Activated CD4-positive, alpha-beta T cell treated with anti-CD3 and anti-CD28 coated beads, Interleukin-2, amount 10 ng/mL, durations not matched to agents 7 days and 5 days (primary cell): ENCODE measurements at places on chromosomes 3 and 15. TPM values are rescaled to one million over a fixed set of nuclear protein-coding genes. Genes with fewer than 3 reads are reported as not detected.

DNA sequence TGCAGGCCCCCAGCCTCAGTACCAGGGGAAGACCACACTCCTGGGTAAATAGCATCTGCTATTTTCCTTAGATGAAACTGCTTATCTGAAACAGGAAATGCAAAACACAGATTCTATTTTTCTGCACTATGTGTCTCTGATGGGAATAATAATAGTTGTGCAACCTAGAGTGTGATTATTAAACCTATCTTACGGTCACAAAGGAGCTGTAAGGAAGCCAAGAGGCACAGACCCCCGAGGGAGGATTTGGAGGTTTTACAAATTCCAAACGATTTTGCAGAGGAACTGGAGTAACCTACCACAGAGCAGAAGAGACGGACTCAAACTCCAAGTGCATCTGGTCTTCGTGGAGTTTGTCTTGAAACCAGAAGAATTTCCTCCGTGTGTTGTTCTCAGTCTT is 14.1 kb upstream of the APOD start:
- H3K4me1 ChIP-seq = no peaks in the 10 kb centered on the region
- H3K4me3 ChIP-seq = no peak overlapping the region
- no peak for DNase-seq
- H3K27ac ChIP-seq = no peak overlapping the region

DNA sequence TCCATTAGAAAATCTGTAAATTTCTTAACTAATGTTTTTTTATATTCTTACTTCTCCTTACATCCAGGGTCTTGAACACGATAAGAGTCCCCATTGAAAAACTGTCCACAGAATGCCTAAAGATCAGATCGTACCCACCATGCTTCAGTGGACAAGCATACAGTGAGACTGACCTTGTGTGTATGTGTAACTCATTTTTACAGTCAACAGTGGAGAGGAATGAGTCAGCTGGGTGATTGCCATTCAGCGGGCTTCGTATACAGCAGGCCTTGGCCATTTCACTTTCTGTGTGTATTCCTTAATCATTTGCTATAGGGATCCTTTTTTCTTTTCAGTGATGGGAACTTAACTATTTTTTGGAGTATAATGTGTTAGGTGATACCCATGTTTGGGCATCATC is 10.6 kb downstream of the PARP14 start:
- no peak for DNase-seq
- peaks cover 41% of the 10 kb centered on the region for H3K4me1 ChIP-seq
- H3K36me3 ChIP-seq = peaks cover 62% of the 10 kb centered on the region
- H3K4me3 ChIP-seq = no peak overlapping the region
- H3K27me3 ChIP-seq = no peaks in the 10 kb centered on the region

DNA sequence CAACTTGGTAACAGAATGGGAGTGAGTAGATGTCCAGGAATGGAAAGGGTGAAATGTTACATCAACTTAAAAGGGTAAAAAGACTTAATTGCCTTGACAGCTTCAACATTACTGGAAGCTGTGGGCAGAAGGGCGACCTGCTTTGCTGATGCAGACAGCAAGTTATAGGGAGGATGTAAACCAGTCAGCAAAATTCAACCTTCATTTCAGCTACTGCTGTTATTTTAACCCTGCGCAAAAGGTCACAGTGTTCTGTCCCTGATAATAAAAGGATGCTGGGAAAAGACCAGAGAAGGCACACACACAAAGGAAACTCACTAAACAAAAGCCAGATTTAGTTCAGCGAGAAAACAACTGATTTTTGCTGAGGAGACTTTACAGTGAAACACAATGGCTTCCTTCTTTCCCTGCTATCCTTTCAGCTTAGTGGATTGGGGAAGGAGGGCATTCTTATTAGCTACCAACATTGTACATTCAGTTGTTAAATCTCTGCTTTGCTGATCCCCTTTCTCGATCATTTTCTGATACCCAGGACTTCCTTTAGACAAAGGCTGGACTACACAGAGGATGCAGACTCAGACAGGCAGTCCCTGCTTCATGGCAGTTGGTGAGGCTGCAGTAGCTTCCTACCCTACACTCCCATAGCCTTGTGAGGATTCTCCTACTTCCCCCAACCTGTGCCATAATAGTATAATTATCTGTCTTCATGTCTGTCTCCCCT is 62.0 kb downstream of the P3H2 start:
- no peaks in the 10 kb centered on the region for H3K4me1 ChIP-seq
- DNase-seq = no peak
- H3K36me3 ChIP-seq = no peaks in the 10 kb centered on the region

- peaks cover 4% of the 10 kb centered on the region for H3K27me3 ChIP-seq
- peaks cover 13% of the 10 kb centered on the region for H3K36me3 ChIP-seq
- no peak overlapping the region for H3K4me3 ChIP-seq
- no peak for DNase-seq
Measured at GRCh38 chr3:128074851-128075521, 22.7 kb downstream of the SEC61A1 start.

GRCh38 chr3:126355777-126356372 is 1.3 kb downstream of the KLF15 start:
- peaks cover 45% of the 10 kb centered on the region for H3K27me3 ChIP-seq
- peak overlapping the region; percentile 73 for H3K4me3 ChIP-seq
- H3K36me3 ChIP-seq = no peaks in the 10 kb centered on the region
- DNase-seq = no peak

GRCh38 chr3:44966795-44967278 is 9.1 kb downstream of the ZDHHC3 start:
- H3K36me3 ChIP-seq = peaks cover 12% of the 10 kb centered on the region
- peak overlapping the region; percentile 23 for H3K27ac ChIP-seq
- peaks cover 66% of the 10 kb centered on the region for H3K4me1 ChIP-seq
- no peak for DNase-seq

GRCh38 chr3:151236736-151237135 is 33.7 kb upstream of the GPR171 start:
- H3K27me3 ChIP-seq = no peaks in the 10 kb centered on the region
- no peak overlapping the region for H3K4me3 ChIP-seq
- H3K4me1 ChIP-seq = no peaks in the 10 kb centered on the region
- DNase-seq = no peak
- H3K36me3 ChIP-seq = peaks cover 3% of the 10 kb centered on the region
- no peak overlapping the region for H3K27ac ChIP-seq

GRCh38 chr3:168362661-168363247 is 267.0 kb upstream of the GOLIM4 start:
- no peaks in the 10 kb centered on the region for H3K4me1 ChIP-seq
- no peak for DNase-seq
- no peak overlapping the region for H3K4me3 ChIP-seq
- no peaks in the 10 kb centered on the region for H3K36me3 ChIP-seq
- H3K27me3 ChIP-seq = no peaks in the 10 kb centered on the region

- no peaks in the 10 kb centered on the region for H3K4me1 ChIP-seq
- peaks cover 10% of the 10 kb centered on the region for H3K27me3 ChIP-seq
- H3K27ac ChIP-seq = no peak overlapping the region
- H3K36me3 ChIP-seq = no peaks in the 10 kb centered on the region
- no peak for DNase-seq
Measured at GRCh38 chr3:61315871-61316270, 64.6 kb upstream of the FHIT start.

DNA sequence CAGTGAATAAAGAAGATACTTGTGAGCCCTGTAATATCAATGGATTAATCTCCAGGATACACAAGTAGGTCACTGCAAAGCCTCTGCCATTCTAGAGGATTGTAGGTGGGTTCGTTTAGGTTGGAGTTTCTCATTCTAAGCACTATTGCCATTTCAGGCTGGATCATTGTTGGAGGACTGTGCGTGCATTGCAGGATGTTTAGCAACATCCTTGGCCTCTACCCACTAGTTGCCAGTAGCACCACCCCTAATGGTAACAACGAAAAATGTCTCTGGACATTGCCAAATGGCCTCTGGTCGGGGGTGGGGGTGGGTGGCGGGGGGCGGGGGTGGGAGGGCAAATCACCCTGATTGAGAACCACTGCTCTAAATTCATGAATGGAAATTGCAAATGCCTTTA is 4.9 kb upstream of the IFT57 start:
- H3K4me1 ChIP-seq = peaks cover 18% of the 10 kb centered on the region
- DNase-seq = no peak
- no peaks in the 10 kb centered on the region for H3K36me3 ChIP-seq
- H3K4me3 ChIP-seq = no peak overlapping the region

- no peaks in the 10 kb centered on the region for H3K4me1 ChIP-seq
- no peak overlapping the region for H3K4me3 ChIP-seq
- no peaks in the 10 kb centered on the region for H3K27me3 ChIP-seq
- H3K27ac ChIP-seq = no peak overlapping the region
Measured at GRCh38 chr3:104132566-104133403, 1233.9 kb upstream of the ALCAM start.

GRCh38 chr3:67016522-67017080 is 18.5 kb downstream of the KBTBD8 start:
- no peak overlapping the region for H3K4me3 ChIP-seq
- no peaks in the 10 kb centered on the region for H3K27me3 ChIP-seq
- H3K27ac ChIP-seq = no peak overlapping the region
- DNase-seq = no peak
- peaks cover 5% of the 10 kb centered on the region for H3K36me3 ChIP-seq

GRCh38 chr15:92843814-92844213 is 56.3 kb upstream of the CHD2 start:
- H3K27ac ChIP-seq = peak overlapping the region; percentile 89
- peaks cover 2% of the 10 kb centered on the region for H3K36me3 ChIP-seq
- no peaks in the 10 kb centered on the region for H3K27me3 ChIP-seq
- H3K4me1 ChIP-seq = peaks cover 80% of the 10 kb centered on the region
- H3K4me3 ChIP-seq = peak overlapping the region; percentile 57

GRCh38 chr3:131819381-131820055 is 215.3 kb downstream of the CPNE4 start:
- H3K27ac ChIP-seq = no peak overlapping the region
- H3K27me3 ChIP-seq = peaks cover 7% of the 10 kb centered on the region
- no peaks in the 10 kb centered on the region for H3K36me3 ChIP-seq
- H3K4me1 ChIP-seq = no peaks in the 10 kb centered on the region
- DNase-seq = no peak

GRCh38 chr15:48965972-48966371 is 2.3 kb upstream of the SHC4 start:
- no peak overlapping the region for H3K4me3 ChIP-seq
- peaks cover 45% of the 10 kb centered on the region for H3K4me1 ChIP-seq
- peak overlapping the region; percentile 43 for H3K27ac ChIP-seq
- peaks cover 2% of the 10 kb centered on the region for H3K36me3 ChIP-seq
- no peak for DNase-seq

DNA sequence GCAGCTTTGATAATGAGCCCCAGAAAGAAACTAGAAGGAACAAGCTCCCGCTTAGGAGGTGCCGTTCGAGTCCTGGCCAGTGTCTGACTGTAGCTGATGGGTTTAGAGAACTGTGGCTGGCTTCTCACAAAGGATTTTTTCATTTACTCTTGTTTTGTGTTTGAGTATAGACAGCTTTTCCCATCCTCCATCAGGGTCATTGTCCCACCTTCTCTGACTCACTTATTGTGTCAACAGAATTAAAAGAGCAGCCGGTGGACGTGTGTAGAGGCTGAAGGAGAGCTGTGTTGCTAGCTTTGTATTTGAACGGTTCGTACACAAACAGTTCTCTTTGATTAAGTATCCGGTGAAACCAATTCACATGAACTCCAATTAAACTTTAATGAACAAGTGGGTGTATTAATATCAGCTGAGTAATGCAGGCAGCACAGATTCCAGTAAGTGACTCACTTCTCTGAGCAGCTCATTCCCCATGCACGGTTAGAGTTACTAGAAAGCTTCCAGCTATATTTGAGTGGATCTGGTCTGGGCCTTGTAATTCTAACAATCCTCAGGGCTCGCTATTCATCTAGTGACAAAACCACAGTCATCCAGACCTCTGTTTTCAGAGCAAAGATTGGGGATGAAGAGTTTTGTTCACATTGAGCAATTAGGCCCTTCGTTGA is 141.0 kb downstream of the LPP start:
- H3K4me3 ChIP-seq = no peak overlapping the region
- DNase-seq = no peak
- peaks cover 42% of the 10 kb centered on the region for H3K4me1 ChIP-seq
- H3K36me3 ChIP-seq = peaks cover 32% of the 10 kb centered on the region

- peaks cover 1% of the 10 kb centered on the region for H3K27me3 ChIP-seq
- no peaks in the 10 kb centered on the region for H3K36me3 ChIP-seq
- H3K4me1 ChIP-seq = no peaks in the 10 kb centered on the region
Measured at GRCh38 chr3:27326629-27327545, 42.3 kb downstream of the NEK10 start.

DNA sequence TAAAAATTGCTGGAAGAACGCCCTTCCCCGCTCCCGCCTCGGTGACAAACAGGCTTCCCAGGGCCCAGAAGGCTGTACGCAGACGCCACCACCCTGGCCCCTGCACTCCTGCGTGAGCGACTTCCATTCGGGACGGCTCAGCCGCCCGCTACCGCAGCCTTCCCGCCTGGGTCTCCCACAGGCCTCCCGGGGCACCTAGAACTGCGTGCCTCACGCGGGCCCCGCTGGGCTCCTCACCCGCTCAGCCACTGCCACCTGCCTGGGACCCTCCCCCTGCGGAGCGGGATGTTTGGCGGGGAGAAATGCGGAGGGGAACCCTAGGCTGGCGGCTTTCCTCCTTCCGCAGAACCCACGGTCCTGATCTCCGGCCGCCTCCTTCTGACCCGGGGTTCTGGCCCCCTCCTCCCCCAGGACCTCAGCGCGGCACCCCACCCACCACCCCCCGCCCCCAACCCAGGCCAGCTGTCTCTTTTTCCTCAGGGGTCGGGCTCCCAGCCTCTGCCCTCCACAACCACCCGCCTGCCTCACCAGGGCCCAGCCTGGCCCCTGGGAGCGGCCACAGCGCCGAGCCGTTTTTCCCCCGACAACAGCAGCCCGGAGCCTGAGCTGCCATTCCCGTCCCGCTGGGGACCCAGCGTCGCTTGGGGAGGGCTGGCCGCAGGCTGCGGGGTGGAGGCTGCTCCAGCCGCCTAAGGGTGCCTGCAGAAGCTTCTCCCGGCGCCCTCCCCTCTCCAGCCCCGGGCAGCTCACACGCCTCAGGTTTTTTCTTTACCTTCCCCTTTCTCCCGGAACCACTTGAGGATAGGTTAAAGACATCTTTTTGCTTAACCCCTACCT is 27.6 kb upstream of the RAB7A start:
- peak; percentile 11 for DNase-seq
- peaks cover 5% of the 10 kb centered on the region for H3K27me3 ChIP-seq
- peaks cover 4% of the 10 kb centered on the region for H3K4me1 ChIP-seq
- peak overlapping the region; percentile 51 for H3K4me3 ChIP-seq
- no peaks in the 10 kb centered on the region for H3K36me3 ChIP-seq

DNA sequence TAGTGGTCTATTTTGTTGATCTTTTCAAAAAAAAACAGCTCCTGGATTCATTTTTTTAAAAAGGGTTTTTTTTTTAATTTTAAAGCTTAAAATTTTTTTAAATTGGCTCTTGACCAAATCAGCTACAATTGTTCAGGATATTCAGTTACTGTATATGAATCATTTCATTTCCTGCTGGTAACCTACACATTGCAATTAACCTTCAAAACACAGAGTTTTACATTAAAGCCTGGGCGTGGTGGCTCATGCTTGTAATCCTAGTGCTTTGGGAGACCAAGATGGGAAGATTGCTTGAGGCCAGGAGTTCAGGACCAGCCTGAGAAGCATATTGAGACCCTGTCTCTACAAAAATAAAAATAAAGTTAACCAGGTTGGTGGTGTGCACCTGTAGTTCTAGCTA is 163.4 kb downstream of the ALDH1A2 start:
- no peaks in the 10 kb centered on the region for H3K4me1 ChIP-seq
- H3K36me3 ChIP-seq = no peaks in the 10 kb centered on the region
- H3K27me3 ChIP-seq = peaks cover 10% of the 10 kb centered on the region
- no peak overlapping the region for H3K4me3 ChIP-seq
- H3K27ac ChIP-seq = no peak overlapping the region

Gene CCR9
- 0.15 TPM for total RNA-seq

Gene DAPK2
- total RNA-seq = 0.83 TPM

Gene FAM107A
- not detected for total RNA-seq

Gene ISG20
- total RNA-seq = 236 TPM

Gene CCDC71
- 22.2 TPM for total RNA-seq

Gene LRTM1
- not detected for total RNA-seq

Gene SNX1
- total RNA-seq = 122 TPM

Gene PIGBOS1
- total RNA-seq = 11.4 TPM

Gene RTP1
- total RNA-seq = not detected
